ENCODE measurements at places on chromosomes 7 and 10. TPM values are rescaled to one million over a fixed set of nuclear protein-coding genes. Genes with fewer than 3 reads are reported as not detected.
A peak's percentile ranks its signal among the peaks of the same experiment; 100 is the strongest.

Gene MYO1G
- 0.48 TPM for total RNA-seq

Gene CYP26C1
- total RNA-seq: not detected

Gene ARHGEF5
- 10.4 TPM for total RNA-seq

Gene PPP1R17
- not detected for total RNA-seq

Gene ADAMTS14
- 0.11 TPM for total RNA-seq

Gene TMEM140
- 5.9 TPM for total RNA-seq

Gene ARHGAP22
- total RNA-seq: 4.4 TPM

Gene RTKN2
- 0.17 TPM for total RNA-seq

Gene CPVL
- total RNA-seq: 34.7 TPM

Gene WNT8B
- total RNA-seq: 0.13 TPM

DNA sequence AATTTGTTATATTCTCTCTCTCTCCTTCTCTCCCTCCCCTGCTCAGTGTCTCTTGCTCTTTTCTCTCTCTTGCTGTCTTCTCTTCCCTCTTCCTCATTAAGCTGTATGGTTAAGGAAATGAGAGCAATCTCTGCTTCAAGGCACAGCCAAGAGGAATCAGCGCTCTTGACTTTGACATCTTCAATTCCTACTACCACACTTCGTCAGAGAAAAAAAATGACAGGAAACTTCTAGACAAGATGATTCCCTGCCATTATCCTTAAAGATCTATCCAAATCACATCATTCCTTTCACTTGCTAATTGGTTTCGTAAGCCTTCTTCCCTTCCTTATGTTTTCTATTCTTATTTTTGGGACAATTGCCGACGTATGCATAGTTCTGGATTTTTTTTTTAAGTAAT lies 425.0 kb downstream of the KCNMA1 start:
- H3K27me3 ChIP-seq: no peaks in the 10 kb centered on the region
- no peak for DNase-seq
- no peak overlapping the region for H3K27ac ChIP-seq
- no peaks in the 10 kb centered on the region for H3K4me1 ChIP-seq
- no peaks in the 10 kb centered on the region for H3K36me3 ChIP-seq

- H3K27ac ChIP-seq: no peak overlapping the region
- H3K4me3 ChIP-seq: no peak overlapping the region
- no peak for DNase-seq
Measured at GRCh38 chr7:116356979-116357378, 142.6 kb upstream of the CAV2 start.

DNA sequence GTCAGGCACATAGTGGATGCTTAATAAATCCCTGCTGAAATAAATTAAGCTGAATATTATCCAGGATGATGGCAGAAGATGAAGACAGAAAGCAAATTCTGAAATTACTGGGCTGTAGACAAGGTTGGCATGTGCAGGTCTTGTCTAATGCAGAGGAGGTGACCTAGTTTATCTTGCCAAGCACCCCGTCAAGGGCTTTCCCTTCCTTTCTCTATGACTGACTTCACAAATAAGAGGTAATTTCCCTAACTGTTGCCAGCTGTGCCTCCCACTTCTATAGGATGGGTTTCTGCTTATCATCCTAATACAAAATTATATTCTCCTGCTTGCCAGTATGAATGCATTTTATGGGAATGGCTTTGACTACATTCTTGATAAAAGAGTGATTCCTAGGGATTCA lies 38.0 kb downstream of the LHFPL3 start:
- no peak overlapping the region for H3K27ac ChIP-seq
- no peaks in the 10 kb centered on the region for H3K36me3 ChIP-seq
- no peaks in the 10 kb centered on the region for H3K4me1 ChIP-seq
- H3K4me3 ChIP-seq: no peak overlapping the region
- no peaks in the 10 kb centered on the region for H3K27me3 ChIP-seq

DNA sequence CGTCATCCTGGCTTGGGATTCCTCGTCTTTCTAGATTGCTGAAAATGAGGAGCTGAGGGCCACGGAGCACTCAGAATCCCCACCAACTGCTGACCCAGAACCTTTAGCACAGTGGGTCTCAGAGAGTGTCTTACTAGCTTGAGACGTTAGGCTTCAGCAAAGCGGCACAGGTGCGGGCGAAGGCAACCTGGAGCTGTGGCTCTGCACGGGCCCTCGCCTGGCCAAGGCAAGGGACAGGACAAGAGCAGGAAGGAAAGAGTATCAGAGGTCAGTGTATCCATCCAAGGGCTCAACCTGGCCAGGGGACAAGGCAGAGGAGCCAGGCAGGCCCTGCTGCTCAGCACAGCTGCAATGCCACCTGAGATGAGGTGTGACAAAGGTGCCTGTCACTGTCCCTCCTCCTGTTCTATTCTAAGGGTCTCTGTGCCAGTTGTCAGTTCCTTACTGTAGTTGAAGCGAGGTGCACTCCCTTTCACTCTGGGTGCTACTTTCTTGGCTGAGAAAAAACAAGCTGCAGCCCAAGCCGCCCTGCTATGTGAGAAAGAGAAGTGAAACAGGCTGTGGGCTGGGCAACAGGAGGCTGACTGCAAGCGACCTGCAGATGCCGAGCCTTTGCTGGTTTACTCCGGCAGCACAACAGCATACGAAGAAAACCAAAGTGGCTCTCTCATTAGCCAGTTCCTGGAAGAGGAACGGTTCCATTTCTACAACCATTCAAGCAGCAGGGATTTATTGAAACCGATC lies 33.3 kb upstream of the KDM7A start:
- H3K4me3 ChIP-seq: no peak overlapping the region
- H3K4me1 ChIP-seq: no peaks in the 10 kb centered on the region
- no peaks in the 10 kb centered on the region for H3K36me3 ChIP-seq
- DNase-seq: no peak

- no peak for DNase-seq
- no peaks in the 10 kb centered on the region for H3K27me3 ChIP-seq
- H3K27ac ChIP-seq: no peak overlapping the region
- H3K4me1 ChIP-seq: no peaks in the 10 kb centered on the region
- H3K4me3 ChIP-seq: no peak overlapping the region
- H3K36me3 ChIP-seq: no peaks in the 10 kb centered on the region
Measured at GRCh38 chr10:14523286-14523685, 192.6 kb upstream of the FRMD4A start.

GRCh38 chr7:114930829-114931655 lies 9.1 kb downstream of the MDFIC start:
- DNase-seq: no peak
- H3K27ac ChIP-seq: no peak overlapping the region
- H3K27me3 ChIP-seq: no peaks in the 10 kb centered on the region
- no peak overlapping the region for H3K4me3 ChIP-seq
- no peaks in the 10 kb centered on the region for H3K36me3 ChIP-seq

DNA sequence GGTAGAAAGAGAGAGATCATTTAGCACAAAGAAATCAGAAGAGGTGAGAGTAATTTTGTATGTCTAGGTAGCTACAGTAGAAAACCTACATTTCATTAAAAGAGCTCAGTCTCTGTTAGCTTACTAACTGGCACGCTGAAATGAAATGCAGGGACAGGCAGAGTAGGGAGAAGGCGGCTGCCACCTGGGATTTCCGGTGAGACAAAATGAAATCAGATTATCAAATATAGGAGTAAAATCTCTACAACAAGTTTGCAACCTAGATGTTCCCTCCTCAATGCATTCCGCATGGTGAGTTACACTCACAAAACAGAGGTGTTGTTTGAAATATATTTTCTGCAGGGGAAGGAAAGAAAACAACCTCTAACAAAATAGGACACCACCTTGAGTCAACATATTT lies 55.9 kb downstream of the VOPP1 start:
- no peak overlapping the region for H3K4me3 ChIP-seq
- no peaks in the 10 kb centered on the region for H3K36me3 ChIP-seq
- no peak overlapping the region for H3K27ac ChIP-seq
- H3K4me1 ChIP-seq: no peaks in the 10 kb centered on the region

GRCh38 chr10:59236064-59236697 lies 59.7 kb downstream of the PHYHIPL start:
- H3K27me3 ChIP-seq: no peaks in the 10 kb centered on the region
- no peak overlapping the region for H3K4me3 ChIP-seq
- H3K4me1 ChIP-seq: no peaks in the 10 kb centered on the region
- H3K36me3 ChIP-seq: no peaks in the 10 kb centered on the region
- no peak for DNase-seq

DNA sequence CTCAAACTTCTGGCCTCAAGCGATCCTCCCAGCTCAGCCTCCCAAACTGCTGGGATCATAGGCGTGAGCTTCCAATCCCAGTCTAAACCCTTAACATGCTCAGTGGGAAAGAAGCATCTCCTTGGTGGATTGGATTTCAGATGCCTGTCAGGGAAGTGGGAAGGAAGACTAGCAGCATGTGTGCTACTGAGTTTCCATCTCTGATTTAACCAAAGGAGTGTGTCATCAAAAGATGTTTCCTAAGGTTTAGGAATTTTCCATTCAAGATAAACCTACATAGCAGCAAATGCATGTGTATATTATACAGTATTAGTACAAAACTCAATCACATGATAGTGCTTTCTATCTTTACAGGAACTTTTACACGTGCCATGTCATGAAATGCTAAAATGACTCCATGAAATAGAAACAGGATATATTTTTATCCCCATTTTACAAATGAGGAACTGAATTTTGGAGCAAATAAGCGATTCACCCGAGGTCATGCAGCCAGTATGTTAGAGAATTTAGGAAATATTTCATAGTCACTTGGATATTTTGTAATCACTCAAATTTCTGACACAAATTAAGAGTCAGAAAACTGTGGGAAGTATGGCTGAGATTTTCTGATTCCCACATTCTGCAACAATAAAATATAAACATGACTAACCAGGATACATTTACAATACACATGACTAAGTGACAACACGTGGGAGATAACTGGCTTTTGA lies 11.4 kb upstream of the TMEM26 start:
- no peaks in the 10 kb centered on the region for H3K36me3 ChIP-seq
- no peak for DNase-seq
- peaks cover 5% of the 10 kb centered on the region for H3K4me1 ChIP-seq

- no peaks in the 10 kb centered on the region for H3K27me3 ChIP-seq
- H3K4me1 ChIP-seq: no peaks in the 10 kb centered on the region
- H3K4me3 ChIP-seq: no peak overlapping the region
- H3K27ac ChIP-seq: no peak overlapping the region
- no peaks in the 10 kb centered on the region for H3K36me3 ChIP-seq
Measured at GRCh38 chr10:28343987-28344895, 41.4 kb upstream of the MPP7 start.

GRCh38 chr7:16419859-16420258 lies 1.5 kb downstream of the CRPPA start:
- no peak for DNase-seq
- no peaks in the 10 kb centered on the region for H3K36me3 ChIP-seq
- no peak overlapping the region for H3K4me3 ChIP-seq
- no peaks in the 10 kb centered on the region for H3K4me1 ChIP-seq

GRCh38 chr10:76546411-76546810 lies 1091.2 kb downstream of the KCNMA1 start:
- H3K27ac ChIP-seq: no peak overlapping the region
- H3K4me1 ChIP-seq: peaks cover 6% of the 10 kb centered on the region
- no peak for DNase-seq

DNA sequence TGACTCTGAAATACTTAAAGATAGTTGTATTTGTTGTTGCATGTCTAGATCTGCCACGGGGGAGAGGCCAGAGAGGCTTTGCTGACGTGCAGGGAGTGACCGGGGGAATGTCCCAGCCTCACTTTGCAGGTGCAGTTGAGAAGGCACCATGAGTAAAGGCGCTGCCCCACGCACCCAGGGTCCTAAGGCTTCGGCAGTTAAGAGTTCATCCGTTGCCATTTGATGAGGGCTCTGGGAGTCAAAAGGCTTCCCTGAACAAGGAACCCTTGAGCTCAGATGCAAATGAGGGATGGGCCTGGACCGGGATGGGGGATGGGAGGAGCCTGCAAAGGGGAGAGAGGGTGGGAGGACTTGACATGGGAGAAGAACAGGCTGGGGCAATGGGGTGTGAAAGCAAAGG lies 20.4 kb downstream of the PPP2R2D start:
- H3K27ac ChIP-seq: peak overlapping the region; percentile 17
- H3K36me3 ChIP-seq: no peaks in the 10 kb centered on the region
- H3K4me3 ChIP-seq: no peak overlapping the region

GRCh38 chr7:36599645-36600313 lies 124.5 kb downstream of the AOAH start:
- H3K27ac ChIP-seq: no peak overlapping the region
- H3K27me3 ChIP-seq: no peaks in the 10 kb centered on the region
- H3K36me3 ChIP-seq: no peaks in the 10 kb centered on the region
- DNase-seq: no peak

DNA sequence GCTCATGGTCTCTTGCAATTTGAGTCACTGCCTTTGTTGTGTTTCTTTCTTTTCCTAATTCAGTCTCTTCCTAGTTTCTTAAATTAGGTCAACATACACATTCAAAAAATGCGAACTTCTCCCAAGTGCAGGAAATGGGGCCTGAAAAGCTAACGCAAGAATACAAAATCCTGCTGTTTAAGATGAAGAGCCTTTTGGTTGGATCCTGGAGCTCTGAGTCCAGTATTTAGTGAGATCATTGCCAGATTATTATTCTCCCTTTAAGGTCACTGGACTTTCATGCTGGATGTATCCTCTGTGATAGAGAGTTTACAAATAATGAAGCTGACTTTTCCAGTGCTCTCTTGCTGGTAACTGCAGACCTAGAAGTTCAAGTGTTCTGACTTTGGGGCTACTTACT lies 401.9 kb upstream of the MKI67 start:
- no peak for DNase-seq
- H3K36me3 ChIP-seq: no peaks in the 10 kb centered on the region
- peaks cover 1% of the 10 kb centered on the region for H3K4me1 ChIP-seq
- no peak overlapping the region for H3K4me3 ChIP-seq
- H3K27ac ChIP-seq: no peak overlapping the region
- no peaks in the 10 kb centered on the region for H3K27me3 ChIP-seq

DNA sequence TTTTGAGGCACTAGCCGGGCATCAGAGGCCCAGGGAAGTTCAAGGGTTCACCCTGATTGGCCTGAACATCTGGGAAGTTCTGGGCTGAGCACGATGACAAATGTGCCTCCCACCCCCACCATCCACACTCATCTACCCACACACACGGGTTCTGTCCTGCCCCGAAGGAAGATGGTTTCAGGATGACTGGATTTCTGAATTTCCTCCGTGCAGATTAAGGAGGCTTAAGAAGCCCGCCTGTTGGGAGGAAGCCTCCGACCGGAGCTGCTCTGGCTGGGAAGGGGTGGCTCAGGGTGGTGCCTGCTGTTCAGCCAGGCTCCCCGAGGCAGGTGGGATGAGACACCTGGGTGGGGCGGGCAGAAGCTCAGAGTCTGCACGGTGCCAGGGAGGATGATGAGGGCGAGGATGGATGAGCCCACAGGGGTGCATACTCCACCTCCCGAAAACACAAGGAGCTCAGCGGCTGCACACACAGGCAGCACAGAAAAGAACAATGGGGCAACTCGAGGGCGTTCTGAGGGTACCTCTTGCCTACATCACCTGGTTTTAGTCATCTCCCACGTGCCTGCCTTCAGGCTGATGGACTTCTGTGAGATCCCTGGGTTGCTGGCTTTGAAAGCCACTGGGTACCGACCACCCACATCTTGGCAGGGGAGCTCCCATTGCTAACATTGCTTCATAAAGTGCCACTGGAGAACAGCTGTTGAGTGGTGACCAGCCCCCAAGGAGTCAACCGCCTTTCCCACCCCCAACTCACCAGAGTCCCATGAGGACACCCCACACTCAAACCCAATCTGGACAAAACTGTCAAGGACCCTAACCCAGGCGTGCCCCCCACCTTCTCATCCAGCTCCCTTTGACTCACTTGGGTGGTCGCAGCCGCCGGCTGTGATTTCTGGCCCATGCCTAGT lies 41.2 kb downstream of the CALML3 start:
- peaks cover 1% of the 10 kb centered on the region for H3K4me1 ChIP-seq
- no peak overlapping the region for H3K4me3 ChIP-seq
- H3K27me3 ChIP-seq: no peaks in the 10 kb centered on the region
- DNase-seq: peak; percentile 5
- no peaks in the 10 kb centered on the region for H3K36me3 ChIP-seq
- H3K27ac ChIP-seq: no peak overlapping the region

All from ovary (tissue), 10 donors.